ENCODE measurements at places on chromosomes 3 and 15. TPM values are rescaled to one million over a fixed set of nuclear protein-coding genes. Genes with fewer than 3 reads are reported as not detected.

DNA sequence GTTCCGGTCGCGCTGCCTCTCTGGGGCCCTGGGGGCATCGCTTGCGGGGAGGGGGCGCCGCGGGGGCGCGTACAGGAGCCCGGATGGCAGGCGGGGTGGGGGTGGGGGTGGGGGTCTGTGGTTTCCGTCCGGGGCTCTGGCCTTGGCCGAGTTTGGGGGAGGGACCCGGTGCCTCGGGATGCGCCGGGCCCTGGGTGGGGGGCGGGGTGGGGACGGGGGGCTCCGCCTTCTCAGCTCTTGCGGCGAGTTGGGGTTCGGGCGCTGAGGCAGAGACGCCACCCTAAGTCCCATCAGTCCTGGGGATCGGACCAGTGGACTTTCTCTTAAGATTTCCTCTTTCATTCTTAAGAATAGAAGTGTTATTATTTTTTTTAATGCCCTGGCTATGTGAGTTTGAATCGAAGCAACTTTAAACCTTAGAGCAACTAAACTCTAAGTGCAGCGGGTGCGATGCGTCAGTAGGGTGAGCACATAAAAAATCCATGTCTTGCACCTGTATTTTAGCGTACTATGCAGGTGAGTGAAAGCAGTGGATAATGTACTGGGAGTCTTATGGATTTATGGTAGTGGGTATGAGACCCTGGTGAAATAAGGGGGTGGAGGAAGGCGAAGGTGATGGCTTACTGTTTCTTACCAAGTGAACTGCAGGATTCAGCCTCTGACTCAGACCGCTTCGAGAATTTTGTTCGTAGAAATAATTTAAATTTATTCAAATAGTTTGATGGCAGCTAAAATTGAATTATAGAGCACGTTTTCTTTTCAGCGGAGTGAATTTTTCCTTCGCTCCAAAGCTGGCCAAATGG is 762 bp downstream of the CTNNB1 start:
- peak; percentile 56 for DNase-seq
- peaks cover 43% of the 10 kb centered on the region for H3K4me1 ChIP-seq
- H3K4me3 ChIP-seq: peak overlapping the region; percentile 98
- H3K27ac ChIP-seq: peak overlapping the region; percentile 87
- H3K27me3 ChIP-seq: peaks cover 16% of the 10 kb centered on the region

DNA sequence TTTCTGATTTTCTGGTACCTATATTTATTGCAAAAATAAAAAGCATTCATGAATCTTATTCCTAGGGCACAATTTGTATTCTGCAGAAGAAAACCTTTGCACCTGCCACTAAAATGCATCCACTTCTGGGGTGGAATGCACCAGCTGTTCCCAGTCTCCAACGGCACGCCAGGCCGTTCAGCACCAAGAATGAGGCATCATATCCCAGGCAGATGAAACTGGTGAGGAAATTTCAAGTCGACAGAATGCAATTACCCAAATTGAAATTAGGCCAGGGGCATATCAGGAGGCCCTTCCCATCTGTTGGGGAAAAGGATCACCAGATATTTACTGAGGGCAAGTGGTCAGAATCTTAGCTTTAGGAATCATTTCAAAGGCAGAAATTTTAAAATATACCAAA is 13.6 kb upstream of the RBMS3 start:
- H3K36me3 ChIP-seq: no peaks in the 10 kb centered on the region
- no peak for DNase-seq
- H3K27ac ChIP-seq: no peak overlapping the region

DNA sequence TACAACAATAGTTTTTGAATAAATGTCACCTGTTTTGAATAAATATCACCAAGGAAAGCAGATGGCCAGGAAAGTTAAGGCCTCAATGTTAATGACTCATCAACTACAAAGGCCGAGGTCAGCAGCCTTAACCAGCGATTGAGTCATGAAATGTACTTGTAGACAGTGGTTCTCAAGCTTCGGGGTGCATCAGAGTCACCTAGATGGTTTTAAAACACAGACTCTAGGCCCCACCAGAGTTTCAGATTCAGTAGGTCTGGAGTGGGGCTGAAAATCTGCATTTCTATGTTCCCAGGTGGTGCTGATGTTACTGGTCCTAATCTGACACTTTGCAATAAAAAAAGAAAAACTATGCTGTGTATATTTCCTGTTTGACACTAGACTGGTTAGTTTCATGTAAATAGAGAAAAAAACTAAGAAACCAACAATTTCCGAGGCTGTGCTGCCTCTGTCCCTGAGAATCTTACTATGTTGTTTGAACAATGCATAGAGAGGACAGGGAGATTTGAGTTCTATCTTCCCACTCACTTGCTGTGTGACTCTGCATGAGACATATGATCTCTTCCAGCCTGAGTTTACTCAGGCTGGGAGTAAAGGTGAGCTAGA is 9.8 kb downstream of the RAB27A start:
- peaks cover 45% of the 10 kb centered on the region for H3K36me3 ChIP-seq
- H3K27ac ChIP-seq: peak overlapping the region; percentile 91
- peak overlapping the region; percentile 63 for H3K4me3 ChIP-seq
- no peaks in the 10 kb centered on the region for H3K27me3 ChIP-seq
- peak; percentile 68 for DNase-seq
- peaks cover 97% of the 10 kb centered on the region for H3K4me1 ChIP-seq

GRCh38 chr3:151467069-151467468 is 6.2 kb upstream of the IGSF10 start:
- H3K27ac ChIP-seq: no peak overlapping the region
- H3K27me3 ChIP-seq: peaks cover 31% of the 10 kb centered on the region
- H3K36me3 ChIP-seq: no peaks in the 10 kb centered on the region
- H3K4me1 ChIP-seq: no peaks in the 10 kb centered on the region

DNA sequence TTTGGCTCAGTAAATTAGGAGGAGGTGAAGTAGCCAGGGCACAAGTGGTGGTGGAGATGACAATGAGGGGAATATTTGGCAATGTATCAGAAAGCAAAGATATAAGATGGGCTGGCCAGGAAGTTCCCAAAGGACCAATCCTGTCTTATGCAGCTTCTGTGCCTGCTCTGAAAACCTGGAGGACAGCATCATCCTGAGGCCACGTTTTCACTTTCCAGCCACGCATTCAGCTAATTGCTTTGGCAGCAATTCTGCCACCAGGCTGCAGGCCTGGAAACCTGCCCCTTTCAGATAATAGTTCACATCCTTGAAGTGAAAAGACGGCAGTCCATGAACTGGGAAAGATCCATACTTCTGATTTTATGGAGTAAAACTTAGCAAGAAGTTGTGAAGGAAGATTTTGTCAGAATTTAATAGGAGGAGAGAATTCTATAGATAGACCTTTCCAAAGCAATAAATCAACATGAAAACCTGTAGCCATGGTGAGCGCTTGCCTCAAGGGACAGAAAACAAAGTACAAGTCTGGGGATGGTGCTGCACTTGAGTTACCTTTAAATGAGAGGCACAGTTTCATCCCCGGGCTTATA is 682.5 kb downstream of the GRM7 start:
- H3K36me3 ChIP-seq: no peaks in the 10 kb centered on the region
- no peak overlapping the region for H3K4me3 ChIP-seq
- H3K4me1 ChIP-seq: no peaks in the 10 kb centered on the region
- DNase-seq: no peak

DNA sequence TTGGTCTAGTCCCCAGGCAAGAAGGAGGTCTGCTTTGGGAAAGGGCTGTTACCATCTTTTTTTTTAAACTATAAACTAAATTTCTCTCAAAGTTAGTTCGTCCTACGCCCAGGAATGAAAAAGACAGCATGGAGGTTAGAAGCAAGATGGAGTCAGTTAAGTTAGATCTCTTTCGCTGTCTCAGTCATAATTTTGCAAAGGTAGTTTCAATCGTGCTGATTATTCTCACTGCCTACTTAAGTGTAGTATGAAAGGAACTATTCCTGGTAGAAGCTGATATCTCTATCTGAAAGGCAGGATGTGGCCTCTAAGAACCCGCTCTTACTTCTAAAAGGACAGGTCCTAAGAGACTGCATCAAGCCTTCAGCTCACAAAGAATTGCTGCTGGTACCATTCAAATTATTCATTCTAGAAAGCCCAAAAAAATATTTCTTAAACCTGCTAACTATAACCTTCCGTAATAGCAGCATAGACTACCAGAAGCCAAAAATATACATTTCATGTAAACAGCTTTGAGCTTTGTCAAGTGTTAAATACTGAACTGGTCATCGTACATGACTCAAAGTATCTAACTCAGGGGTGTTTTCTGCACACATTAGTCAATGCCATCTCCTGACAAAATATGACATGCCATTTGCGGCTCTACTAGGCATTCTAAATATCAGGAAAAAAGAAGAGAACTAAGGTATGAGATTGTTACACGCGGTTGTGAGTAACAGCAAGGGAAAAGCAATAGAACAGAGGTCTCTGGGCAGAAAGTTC is 96.0 kb upstream of the CCDC80 start:
- peaks cover 67% of the 10 kb centered on the region for H3K4me1 ChIP-seq
- H3K27me3 ChIP-seq: no peaks in the 10 kb centered on the region
- DNase-seq: no peak
- peak overlapping the region; percentile 78 for H3K27ac ChIP-seq
- H3K36me3 ChIP-seq: peaks cover 3% of the 10 kb centered on the region

The C3orf85 gene
- not detected for total RNA-seq

- no peak for DNase-seq
- H3K4me3 ChIP-seq: no peak overlapping the region
- H3K27me3 ChIP-seq: peaks cover 60% of the 10 kb centered on the region
- peaks cover 3% of the 10 kb centered on the region for H3K4me1 ChIP-seq
- H3K36me3 ChIP-seq: peaks cover 7% of the 10 kb centered on the region
- no peak overlapping the region for H3K27ac ChIP-seq
Measured at GRCh38 chr15:67818464-67818863, 6.8 kb upstream of the SKOR1 start.
